ENCODE measurements at places on chromosomes 12 and 14. TPM values are rescaled to one million over a fixed set of nuclear protein-coding genes. Genes with fewer than 3 reads are reported as not detected.

Gene ACOT6
- total RNA-seq = not detected

Gene ATXN7L3B
- total RNA-seq = 27.6 TPM

Gene CLEC4D
- not detected for total RNA-seq

Gene BDKRB2
- not detected for total RNA-seq

Gene OR4E2
- not detected for total RNA-seq

Gene RNF212B
- not detected for total RNA-seq

Gene UNC79
- total RNA-seq = under 0.01 TPM

Gene CDCA3
- 39.8 TPM for total RNA-seq

Gene PRIM1
- total RNA-seq = 21.8 TPM

Gene SVOP
- not detected for total RNA-seq

Gene MUCL1
- not detected for total RNA-seq

Gene LMNTD1
- total RNA-seq = not detected

Gene CIDEB
- total RNA-seq = 2.7 TPM

Gene MGAT4C
- under 0.01 TPM for total RNA-seq

Data from thoracic aorta endothelial cell (primary cell).